ENCODE measurements at places on chromosomes 7 and 10. TPM values are rescaled to one million over a fixed set of nuclear protein-coding genes. Genes with fewer than 3 reads are reported as not detected.
A peak's percentile ranks its signal among the peaks of the same experiment; 100 is the strongest.

DNA sequence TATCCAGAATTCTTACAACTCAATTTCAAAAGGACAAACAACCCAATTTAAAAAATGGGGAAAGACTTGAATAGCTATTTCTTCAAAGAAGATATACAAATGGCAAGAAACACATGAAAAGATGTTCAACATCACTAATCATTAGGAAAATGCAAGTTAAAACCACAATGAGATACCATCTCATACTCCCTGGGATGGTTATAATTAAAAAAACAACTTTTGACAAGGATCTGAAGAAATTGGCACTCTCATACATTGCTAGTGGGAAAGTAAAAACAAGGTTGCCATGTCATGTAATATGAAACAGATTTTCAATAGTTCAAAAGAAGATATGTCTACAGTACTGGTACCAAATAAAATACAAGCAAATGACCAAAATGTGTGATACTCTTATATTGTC is 9.0 kb downstream of the OAT start:
- no peak for DNase-seq

- DNase-seq = no peak
Observed at GRCh38 chr10:89685936-89686335, 15.5 kb upstream of the KIF20B start.

- DNase-seq = no peak
Observed at GRCh38 chr7:571718-572415, 52.2 kb upstream of the PDGFA start.

GRCh38 chr7:104998040-104998752 is 15.8 kb upstream of the KMT2E start:
- no peak for DNase-seq

- no peak for DNase-seq
Observed at GRCh38 chr7:42081671-42082070, 155.3 kb downstream of the GLI3 start.

DNA sequence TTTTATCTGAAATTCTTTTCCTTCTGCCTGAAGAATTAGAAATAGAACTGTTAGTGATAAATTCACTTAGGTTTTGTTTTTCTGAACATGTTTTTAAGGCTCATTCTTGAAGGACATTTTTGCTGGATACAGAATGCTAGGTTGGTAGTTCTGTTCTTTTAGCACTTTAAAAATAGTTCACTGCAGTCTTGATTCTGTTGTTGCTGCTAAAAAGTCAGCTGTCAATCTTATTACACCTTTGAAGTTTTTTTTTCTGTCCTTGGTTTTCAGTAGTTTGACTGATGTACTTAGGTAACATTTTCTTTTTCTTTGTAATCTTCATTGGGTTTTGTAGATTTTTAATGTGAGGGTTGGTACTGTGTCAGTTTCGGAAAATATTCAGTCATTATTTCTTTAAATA is 48.7 kb downstream of the C1GALT1 start:
- no peak for DNase-seq

GRCh38 chr7:130401578-130401977 is 21.3 kb downstream of the CPA1 start:
- DNase-seq = no peak

DNA sequence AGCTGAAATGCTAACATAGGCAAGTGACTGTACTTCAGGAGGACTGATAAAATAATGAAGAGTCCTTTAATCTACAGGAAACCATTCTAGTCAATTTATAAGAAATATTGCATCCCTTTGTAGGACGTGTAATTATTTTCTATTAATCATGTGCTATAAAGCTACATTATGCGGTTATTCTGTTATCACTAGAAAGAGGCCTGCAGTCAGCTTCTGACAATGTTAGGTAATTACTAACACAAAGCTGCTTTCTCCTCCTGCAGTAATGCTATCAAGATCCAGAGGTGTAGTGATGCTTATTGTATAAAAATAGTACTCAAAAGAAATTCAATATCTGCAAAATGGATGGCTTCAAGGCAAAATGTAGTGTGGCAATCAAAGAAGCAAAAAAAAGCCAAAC is 191.1 kb downstream of the SKAP2 start:
- no peak for DNase-seq

GRCh38 chr10:107616463-107617410 is 452.2 kb upstream of the SORCS1 start:
- no peak for DNase-seq

GRCh38 chr10:121393522-121393921 is 204.7 kb downstream of the FGFR2 start:
- DNase-seq = no peak

DNA sequence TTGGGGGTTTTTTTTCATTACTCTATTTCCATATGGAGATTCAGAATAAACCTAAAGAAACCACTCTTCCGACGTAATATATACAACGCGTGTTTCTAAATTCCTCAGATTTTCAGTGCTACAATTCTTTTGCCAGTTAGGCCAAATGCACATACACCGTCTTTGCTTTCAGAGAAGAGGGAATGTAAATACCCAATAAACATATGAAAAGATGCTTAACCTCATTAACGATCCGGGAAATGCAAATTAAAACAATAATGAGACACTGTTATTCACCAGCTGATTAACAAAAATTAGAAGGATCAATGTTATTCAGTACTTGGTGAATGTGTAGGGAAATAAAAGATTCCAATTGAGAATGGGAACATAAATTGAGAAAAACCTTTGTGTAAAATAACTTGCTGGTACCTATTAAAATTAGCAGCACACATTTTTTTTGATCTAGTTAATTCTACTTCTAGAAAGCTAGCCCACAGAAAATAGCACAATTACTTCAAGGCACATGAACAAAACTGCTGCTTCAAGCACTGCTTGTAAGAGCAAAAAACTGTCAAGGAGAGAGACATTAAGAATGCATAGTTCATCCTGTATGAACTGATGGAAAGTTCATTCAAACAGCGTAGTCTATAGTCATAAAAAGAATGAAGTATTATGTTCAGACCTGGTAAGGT is 56.7 kb downstream of the FGFR2 start:
- DNase-seq = no peak

DNA sequence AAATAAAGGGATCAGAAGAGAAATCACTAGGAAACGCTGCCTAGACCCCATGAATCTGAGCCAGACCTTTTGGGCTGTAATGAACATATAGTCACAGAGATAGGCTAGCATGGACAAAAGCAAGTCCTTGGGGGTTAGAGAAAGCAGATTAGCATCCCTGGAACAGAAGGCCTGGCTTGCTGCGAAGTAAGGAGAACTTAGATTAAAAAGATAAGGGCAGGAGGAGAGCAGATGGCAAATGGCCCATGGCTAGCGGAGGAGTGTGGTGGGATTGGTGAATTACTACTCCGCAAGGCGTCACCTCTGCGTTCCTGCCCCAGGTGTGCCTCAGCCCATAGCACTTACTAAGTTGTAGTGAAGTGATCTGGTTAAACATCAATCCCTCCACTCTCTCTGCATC is 92.3 kb upstream of the ZNF438 start:
- no peak for DNase-seq

DNA sequence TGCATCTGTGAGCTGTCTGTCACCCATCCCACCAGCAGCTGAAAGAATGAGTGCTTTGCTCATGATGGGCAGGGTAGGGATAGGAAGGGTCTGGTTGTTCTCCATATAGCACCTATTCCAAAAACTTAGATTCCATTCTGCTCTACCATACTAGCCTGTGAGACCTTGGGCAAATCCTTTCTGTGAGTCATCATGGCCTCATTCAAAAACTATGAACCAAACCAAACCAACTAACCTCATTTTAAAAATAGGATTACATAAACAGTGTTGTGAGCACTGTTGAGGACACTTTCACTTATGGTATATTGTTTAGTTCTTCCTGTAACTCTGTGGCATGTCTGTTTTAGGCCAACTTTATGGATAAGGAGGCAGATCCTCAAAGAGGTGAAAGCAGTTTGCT is 30.9 kb upstream of the STEAP4 start:
- no peak for DNase-seq

- DNase-seq = no peak
Observed at GRCh38 chr7:82156893-82157292, 286.7 kb downstream of the CACNA2D1 start.

DNA sequence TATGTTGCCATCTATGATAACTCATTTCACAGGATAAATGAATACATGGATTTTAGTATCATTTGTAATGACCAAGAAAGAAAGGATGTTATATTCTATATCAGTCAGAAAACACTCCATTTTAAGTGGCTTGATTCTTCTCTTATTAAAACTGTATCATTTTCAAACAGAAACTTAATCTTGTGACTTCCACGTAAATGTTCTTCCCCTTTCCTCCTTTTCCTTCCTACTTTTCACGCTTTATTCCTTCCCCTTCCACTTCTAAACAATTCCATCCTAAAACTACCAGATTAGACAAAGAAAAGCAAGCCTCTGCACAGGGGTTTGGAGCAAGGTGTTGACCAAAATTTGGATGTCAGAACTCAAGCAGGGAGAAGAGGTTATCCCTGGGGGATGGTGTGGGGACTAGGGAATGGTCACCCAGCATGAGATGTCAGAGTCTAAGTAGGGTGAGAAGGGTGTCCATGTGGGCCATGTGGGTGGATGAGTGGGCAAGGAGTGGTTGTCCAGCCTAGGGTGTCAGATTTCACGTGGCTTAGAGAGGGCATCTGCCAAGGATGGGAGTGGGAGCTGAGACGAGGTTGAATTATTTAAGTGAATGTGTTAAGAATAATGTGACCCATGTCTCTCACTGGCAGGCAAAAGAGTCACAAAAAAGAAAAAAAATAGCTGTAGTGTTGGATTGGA is 5.0 kb upstream of the GSAP start:
- no peak for DNase-seq

DNA sequence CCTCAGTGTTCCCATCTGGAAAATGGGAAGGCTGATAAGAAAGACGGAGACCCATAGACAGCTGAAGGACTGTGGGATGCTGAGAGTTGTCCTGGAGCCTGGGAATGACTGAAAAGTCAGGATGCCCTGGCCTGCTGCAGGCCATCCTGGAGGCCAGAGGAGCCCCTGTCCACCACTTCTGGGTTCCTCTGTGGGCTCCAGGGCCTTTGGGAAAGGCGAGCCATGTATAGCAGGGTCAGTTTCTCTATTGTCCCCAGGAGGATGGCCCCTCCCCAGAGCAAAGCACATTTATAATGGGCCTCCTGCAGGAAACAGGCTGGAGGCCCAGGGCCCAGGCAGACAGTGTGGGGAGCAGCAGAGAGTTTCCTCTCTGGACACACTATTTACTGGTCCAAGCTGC is 471.4 kb upstream of the MGMT start:
- no peak for DNase-seq

DNA sequence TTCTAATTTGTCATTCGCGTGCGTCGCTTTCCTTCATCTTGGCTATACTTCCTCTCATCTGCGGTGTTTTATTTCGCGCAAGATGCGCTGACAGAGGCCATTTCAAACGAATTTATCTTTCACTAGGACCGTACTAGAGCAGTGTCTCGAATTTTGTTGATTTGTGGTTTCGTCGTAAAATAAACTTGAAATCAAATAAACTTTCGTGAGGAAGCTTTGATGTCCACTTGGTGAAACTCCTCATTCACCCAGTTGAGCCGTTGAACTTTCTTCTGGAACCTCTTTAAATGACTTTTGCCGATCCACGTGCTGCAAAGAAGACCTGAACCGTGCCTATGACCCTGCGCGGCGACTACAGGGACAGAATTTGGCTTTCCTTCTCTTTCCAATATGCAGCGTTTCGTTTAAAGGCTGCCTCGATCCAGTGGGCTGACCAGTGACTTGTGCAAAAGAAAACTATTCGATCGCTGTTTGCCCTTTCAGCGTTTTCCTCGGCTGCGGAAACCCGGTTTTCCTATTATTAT is 163.9 kb upstream of the PPP1R3A start:
- peak; percentile 57 for DNase-seq

DNA sequence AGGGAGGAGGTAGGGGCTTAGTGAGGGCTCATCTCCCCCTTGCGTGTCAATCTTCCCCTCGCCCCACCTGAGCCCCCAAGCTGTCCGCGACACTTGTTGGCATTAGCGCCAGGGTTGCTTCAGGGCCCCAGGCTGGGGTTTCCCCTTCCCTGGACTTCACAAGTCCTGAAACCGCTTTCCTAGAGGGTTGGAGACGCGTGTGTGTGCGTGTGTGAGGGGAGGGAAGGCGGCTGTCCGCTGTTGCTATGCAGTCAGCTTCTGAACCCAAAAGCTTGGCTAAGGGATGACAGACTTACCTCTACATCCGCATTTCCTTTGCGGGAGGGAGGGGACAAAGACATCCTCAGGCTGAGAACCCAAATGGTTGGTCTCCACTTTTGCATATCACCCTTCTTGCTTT is 803 bp downstream of the GOLGA7B start:
- DNase-seq = no peak

GRCh38 chr10:46296641-46297141 is 9.9 kb downstream of the ANTXRL start:
- no peak for DNase-seq

DNA sequence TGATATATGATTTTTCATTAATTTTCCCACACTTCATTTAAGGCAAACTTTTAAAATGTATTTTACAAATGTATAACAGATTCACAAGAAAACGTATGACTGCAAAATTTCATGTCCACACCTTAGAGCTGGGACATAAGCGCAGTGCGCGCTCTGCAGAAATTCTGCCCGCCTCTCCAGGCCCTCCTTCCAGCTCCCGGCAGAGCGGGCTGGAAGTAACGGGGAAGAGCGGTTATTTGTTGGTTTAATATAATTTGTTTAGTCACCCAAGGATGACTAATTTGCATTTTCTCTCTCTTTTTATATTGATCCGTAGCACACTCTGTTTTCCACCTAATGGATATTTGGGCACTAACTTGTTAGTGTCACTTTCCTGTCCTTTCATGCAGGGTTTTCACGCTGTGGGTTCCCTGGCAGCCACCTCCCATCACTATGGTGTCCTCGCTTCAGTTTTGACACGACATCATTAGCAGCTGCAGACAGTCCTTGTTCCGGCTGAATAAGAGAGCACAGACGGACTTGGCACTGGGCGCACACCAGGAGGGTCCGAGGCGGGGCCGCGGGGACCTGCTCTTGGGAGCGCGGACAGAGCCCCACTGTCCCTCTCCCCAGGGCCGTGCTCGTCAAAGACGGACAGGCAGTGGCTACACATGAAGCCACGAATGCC is 129.2 kb upstream of the SEC61G start:
- peak; percentile 34 for DNase-seq

GRCh38 chr7:36810489-36810888 is 86.2 kb upstream of the AOAH start:
- DNase-seq = no peak

GRCh38 chr10:86261941-86262687 is 104.5 kb downstream of the GRID1 start:
- DNase-seq = no peak

- DNase-seq = no peak
Observed at GRCh38 chr7:43302211-43302711, 189.8 kb downstream of the HECW1 start.

- no peak for DNase-seq
Observed at GRCh38 chr7:134085311-134085710, 41.8 kb upstream of the LRGUK start.

Gene CNTNAP2
- polyA plus RNA-seq = 12.7 TPM

Gene FZD1
- polyA plus RNA-seq = 14.6 TPM

Gene PON1
- 0.47 TPM for polyA plus RNA-seq

Gene IFIT1
- polyA plus RNA-seq = 60.1 TPM
